Stimulated activated CD8-positive, alpha-beta memory T cell treated with anti-CD3 and anti-CD28 coated beads, Interleukin-4, amount 100 ng/mL, for 1 hour (primary cell): ENCODE measurements at places on chromosomes 2 and 18.

DNA sequence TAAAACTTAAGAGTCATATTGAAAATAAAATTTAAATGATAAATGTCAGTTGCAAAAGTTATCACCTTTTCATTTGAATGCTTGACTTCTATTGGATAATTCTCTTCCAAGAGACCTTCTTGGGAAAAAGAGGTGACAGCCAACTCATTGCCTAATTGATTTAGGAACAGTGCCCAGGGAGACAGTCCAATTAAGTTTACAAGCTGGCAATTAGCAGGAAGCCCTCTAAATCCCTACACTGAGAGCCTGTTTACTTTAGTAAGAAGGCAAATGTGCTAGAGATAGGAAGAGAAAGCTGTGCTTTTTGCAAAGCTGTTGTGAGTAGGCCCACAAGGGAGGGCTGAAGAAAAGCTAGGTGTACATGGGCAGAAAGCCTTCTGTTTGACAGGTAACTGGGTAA is 189.1 kb downstream of the WDPCP start:
- no peak for DNase-seq

GRCh38 chr2:110861616-110862260 is 129.4 kb downstream of the ACOXL start:
- no peak for DNase-seq

GRCh38 chr18:43060020-43060419 is 55.5 kb downstream of the RIT2 start:
- no peak for DNase-seq

- no peak for DNase-seq
Measured at GRCh38 chr2:227414846-227415245, 27.1 kb upstream of the SCYGR1 start.

DNA sequence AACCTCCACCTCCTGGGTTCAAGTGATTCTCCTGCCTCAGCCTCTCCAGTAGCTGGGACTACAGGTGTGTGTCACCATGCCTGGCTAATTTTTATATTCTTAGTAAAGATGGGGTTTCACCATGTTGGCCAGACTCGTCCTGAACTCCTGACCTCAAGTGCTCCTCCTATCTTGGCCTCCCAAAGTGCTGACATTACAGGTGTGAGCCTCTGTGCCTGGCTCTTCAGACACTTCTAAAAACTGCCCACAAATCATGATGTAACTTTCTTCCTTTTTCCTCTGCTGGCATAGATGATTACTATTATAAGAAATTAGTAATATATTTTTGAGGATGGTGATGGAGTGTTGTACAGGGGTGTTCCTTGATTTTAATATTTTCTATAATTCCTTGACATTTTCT is 6.0 kb downstream of the OSBPL6 start:
- no peak for DNase-seq

DNA sequence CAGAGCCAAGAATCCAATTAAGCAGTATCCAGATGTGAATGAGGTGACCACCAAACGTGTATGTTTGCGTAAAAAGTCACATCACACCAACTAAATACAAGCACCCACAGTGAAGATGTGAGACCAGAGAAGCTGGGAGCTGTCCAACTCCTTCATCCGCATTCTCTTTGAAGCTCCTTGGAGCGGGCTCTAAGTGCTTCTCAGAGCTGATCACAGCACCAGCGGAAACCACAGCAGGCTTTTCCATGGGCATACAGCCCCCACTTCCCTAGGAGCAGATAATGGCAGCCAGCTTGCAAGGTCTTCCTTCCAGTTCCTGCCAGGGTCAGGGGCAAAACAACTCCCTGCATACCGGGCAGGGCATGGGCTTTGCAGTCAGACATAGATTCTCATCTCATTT is 36.4 kb downstream of the REEP1 start:
- no peak for DNase-seq

DNA sequence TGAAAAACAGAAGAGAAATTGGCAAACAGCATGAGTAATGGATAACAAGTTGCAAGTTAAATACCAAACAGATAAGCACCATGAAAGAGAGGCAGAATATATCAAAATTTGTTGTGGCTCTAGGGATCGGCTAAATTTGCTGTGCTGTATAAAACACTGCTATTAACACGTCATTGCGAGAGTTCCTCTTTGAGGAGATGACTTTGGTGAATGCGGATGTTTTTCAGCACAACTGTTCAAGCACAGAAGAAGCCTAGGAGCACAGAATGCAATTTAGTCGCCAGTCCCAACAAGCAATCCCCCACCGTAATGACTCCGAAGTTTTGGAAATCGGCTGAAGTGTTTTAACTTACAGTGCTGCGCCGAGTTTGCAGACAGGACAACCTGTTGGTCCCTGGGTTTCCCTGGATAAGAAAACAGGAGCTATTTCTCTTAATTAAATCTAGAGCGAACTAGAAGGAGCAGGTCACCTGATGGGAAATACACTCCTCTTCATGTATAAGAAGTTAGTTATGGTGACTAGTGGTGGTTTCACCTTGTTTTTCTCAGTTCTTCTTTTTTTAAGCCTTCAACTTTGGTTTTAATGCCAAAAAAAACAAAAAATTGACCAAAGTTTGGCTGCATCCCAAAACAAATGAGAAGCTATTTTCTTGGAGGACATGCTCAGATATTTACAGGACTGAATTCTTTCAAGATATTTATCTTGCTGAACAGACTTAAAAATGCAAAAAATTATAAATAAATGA is 454.1 kb upstream of the SALL3 start:
- DNase-seq: no peak

GRCh38 chr2:134231965-134232340 is 21.9 kb upstream of the MGAT5 start:
- DNase-seq: no peak

DNA sequence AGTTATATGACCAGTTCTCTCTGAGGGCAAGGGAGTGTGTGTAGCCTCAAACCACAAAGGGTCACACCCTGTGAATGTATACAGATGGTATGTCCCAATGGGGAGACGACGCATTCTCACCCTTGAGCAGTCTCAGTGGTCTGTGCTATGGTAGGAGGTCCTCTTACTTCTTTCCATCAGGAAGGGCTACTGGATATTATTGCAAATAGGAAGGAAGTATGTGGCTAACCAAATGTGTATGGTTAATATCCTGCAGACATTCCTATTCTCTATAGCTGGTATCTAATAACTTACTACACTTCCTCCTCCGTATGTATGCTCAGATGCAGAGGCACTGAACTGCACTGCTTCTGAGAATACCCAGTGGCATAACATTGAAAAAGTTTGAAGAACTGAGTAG is 306.7 kb upstream of the CCDC68 start:
- no peak for DNase-seq

- no peak for DNase-seq
Measured at GRCh38 chr2:47657886-47658489, 125.0 kb upstream of the MSH6 start.

DNA sequence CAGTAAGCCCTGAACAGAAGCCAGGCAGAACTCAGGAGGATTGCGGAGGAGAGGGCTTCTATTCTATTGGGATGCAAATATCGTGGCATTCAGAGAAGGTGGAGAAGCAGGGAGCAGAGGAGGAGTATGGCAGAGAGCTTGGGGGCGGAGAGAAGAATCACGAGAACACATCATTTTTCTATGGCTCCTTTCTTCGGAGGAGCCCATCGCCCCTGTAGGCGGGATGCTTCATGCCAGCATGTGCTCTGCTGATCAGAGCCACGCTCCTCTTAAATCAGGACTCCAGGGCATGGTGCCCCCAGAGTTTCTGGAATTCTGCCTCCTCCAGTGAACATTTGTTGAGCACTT is 71.1 kb downstream of the CIB4 start:
- DNase-seq: no peak

GRCh38 chr2:57934659-57935058 is 111.9 kb upstream of the VRK2 start:
- no peak for DNase-seq

DNA sequence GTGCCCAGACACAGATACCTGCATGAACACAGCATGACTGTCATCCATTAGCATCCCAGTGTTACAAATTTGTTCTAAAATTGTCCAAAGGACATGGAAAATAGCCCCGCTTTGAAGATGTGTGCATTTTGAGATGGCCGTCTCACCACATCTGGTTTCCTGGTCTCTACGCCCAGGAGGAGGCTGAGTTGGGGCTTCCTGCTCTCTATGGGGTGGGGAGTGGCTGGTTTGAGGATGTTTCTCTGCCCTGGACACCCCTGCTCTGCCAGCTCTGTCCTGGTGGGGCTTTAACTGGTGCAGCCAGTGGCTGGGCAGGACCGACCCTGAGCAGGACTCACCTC is 74.6 kb upstream of the SMAD7 start:
- no peak for DNase-seq

GRCh38 chr18:49345931-49346696 is 114.3 kb downstream of the DYM start:
- DNase-seq: no peak

- DNase-seq: no peak
Measured at GRCh38 chr2:202113571-202114142, 40.6 kb downstream of the KIAA2012 start.

DNA sequence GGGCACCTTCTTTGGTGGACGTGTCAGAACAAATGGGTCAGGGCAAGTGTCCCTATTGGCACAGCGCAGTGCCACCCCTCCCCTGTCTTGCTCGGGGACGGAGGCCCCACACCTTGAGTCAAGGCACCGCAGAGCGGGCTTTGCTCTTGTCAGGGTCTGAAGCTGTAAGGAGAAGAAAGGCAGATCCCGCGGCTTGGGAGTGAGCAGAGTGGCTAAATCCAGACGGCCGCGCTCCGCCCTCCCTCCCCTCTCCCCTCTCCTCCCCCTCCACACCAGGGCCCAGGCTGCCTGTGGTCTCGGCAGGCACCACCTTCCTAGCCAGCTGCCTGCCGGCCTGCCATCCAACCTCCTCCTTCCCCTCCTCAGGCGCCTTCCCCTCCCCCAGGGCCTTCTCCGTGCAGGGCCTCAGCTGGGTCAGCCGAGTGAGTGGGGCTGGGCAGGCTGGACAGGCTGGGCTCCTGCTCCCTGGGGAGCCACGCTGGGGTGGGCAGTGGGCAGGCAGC is 25.8 kb downstream of the SPEG start:
- no peak for DNase-seq

- no peak for DNase-seq
Measured at GRCh38 chr2:47299555-47299954, 103.4 kb upstream of the MSH2 start.

GRCh38 chr2:215019521-215020145 is 118.8 kb downstream of the ABCA12 start:
- DNase-seq: no peak

GRCh38 chr2:162211732-162212131 is 31.5 kb downstream of the FAP start:
- no peak for DNase-seq

GRCh38 chr2:216589791-216590190 is 43.4 kb upstream of the IGFBP2 start:
- DNase-seq: no peak

DNA sequence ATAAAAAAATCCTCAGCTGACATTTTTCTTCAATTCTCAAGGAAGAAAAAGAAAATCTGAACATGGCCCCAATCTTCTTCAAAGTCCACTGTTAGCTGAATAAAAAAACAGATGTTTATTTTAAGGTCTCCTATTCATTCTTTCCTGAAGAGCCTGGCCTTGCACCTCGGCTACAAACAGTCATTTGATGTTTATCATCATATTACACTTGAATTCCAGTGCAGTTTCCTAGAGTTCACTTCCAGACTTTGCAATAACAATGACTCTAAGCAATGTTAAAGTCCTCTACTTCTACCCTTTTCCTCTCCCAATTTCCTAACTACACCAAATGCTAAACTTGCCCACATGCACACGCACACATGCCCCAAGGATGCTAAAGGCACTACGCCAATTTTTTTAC is 70.1 kb downstream of the NOL10 start:
- no peak for DNase-seq

- DNase-seq: no peak
Measured at GRCh38 chr18:78689606-78690005, 290.0 kb upstream of the SALL3 start.

- no peak for DNase-seq
Measured at GRCh38 chr2:230731512-230731911, 18.9 kb downstream of the CAB39 start.

DNA sequence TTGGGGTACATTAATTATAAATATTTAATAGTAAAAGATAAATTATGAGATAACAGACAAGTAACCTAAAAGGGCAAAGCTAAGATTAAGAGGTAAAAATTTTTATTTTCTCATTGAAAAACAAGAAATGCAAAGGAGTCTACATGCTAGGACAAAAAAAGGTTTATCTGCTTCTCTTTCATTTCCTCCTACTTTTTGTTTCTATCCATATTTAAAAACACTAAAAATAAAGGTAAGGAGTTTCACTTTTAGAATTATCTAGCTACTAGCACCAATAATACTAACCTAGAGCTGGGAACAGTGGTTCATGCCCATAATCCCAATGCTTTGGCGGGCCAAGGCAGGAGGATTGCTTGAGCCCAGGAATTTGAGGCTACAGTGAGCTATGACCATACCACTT is 1551.7 kb upstream of the SLC39A10 start:
- no peak for DNase-seq

- no peak for DNase-seq
Measured at GRCh38 chr2:207341804-207342203, 176.1 kb upstream of the KLF7 start.

DNA sequence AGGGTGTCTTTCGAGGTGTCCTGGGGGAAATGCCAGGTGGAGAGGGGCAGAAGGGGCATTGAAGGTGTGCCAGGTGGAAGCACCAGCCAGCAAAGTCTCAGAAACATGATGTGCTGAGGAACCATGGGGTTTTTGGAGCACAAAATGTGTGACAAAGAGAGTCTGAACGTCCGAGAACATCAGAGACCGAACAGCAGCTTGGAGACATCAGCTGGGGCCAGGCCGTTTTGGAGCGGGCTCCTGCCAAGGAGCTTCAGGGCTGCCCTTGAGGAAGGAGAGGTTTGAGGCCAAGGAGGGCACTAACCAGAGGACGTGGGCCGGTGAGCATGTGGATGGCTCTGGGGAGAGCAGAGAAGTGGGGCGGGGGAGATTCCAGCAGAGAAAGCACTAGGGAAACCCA is 5.3 kb upstream of the MBP start:
- DNase-seq: no peak

GRCh38 chr2:175462246-175462645 is 280.7 kb upstream of the ATP5MC3 start:
- DNase-seq: no peak

- no peak for DNase-seq
Measured at GRCh38 chr2:118763797-118764196, 83.7 kb downstream of the EN1 start.

- no peak for DNase-seq
Measured at GRCh38 chr2:25567406-25567805, 106.0 kb downstream of the DTNB start.

DNA sequence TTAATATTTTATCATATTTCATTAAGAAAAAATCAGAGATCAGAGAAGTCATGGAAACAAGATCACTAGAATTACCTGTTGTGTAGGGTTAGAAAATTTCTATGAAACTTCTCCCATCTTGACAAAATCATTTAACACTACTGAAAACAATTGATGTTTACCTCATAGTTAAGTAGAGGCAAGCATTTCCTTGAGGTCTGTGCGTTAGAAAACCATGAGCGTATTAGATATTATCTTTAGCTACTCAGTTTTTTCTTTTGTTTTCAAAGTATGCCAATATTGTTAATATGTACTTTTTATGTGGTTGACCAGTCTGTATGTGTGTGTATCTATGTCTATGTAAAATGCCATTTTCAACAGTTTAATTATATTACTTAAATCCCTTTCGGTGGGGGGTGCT is 335.7 kb downstream of the PARD3B start:
- DNase-seq: no peak
